NCI-H2081 treated with DMSO at 0.1 percent for 48 hours (cell line): ENCODE measurements at places on chromosomes 1 and 21.

GRCh38 chr1:59767119-59767518, 47.6 kb upstream of the HOOK1 start:
- no peak for DNase-seq

GRCh38 chr1:191022856-191023255, 545.2 kb upstream of the BRINP3 start:
- DNase-seq: no peak

- DNase-seq: no peak
Observed at GRCh38 chr1:196412326-196412725, 195.9 kb downstream of the KCNT2 start.

DNA sequence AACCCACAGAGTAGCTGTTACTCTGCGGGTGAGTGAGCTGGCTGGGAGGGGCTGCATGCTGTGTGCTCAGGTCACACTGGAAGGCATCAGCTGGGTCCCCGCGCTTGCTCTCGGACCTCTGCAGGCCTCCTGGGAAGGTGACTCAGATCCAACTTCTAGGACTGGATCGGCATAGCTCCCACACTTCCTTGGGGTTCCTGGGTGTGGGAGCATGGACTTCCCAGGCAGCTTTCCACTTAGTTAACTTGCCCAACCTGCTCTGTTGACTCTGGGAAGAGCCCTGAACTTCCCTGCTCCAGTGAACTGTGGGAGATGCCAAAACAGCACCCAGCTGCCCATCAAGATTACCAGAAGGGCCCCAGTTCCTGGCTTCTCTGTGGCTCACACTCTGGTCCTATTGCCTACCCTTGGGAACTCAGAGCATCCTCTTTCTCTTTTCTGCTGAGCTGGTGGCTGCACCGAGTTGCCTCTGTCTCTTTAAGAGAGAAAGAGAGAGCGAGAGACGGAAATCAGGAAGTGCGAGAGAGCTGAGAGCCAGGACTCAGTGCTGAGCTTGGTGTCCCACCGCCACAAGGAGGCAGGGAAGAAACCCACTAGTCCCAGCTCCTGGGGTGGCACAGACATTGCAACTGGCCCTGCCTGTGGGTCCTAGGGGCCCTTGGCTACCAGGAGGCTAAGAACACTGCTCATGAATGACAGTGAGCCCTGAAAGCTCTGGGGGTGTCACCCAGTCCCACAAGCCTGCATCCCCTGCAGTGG, at the start of gene IKBKE:
TSS of gene IKBKE (plus strand) at position 544 of the 759 bp plus-strand sequence. CDS start 2,752 bp downstream, outside the sequence.
- no peak for DNase-seq

GRCh38 chr1:68221980-68222373, 10.3 kb downstream of the WLS start:
- DNase-seq: no peak

DNA sequence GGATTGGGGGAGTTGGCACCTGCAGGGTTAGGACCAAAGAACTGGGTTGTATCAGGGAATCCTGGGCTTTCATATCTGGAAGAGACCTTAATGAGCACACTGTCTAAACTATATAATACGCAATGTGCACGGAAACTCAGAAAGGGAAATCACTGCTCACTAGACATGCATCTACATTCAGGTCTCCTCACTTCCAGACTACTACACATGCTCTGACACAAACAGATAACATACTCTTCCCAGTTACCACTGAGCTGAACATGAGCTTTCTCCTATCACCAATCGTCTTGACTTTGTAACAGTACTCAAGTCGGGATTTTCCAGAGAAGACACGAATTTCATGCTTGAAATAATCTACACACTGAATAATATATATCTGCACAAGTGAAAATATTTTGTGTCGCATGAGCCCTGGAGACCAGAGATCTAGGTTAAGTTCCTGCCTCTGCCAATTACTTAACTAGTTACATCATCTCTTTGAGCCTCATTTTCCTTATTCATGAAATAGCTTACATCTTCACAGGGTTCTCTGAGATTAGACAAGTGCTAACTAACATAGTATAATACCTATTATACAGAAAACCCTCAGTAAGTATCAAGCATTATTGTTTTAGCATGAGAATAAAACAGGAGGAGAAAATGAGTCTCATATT, 101.1 kb downstream of the JAK1 start:
- no peak for DNase-seq

GRCh38 chr1:181592255-181592859, 109.0 kb downstream of the CACNA1E start:
- no peak for DNase-seq

DNA sequence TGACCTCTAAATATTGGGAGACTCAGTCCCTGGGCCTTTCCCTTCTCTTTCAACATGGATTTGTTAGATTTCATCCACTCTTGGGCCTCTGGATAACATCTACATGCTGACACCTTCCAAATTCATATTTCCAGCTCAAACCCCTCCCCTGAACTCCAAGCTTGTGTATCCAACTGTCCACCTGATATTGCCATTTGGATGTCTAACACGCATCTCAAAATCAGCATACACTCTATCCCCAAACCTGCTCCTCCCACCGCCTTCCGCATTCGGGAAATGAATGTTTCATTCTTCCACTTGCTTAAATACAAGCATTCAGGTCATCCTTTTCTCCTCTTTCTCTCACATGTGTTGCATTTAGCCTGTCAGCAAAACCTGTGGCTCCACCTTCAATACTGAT, 17.5 kb upstream of the KAZN start:
- DNase-seq: no peak

DNA sequence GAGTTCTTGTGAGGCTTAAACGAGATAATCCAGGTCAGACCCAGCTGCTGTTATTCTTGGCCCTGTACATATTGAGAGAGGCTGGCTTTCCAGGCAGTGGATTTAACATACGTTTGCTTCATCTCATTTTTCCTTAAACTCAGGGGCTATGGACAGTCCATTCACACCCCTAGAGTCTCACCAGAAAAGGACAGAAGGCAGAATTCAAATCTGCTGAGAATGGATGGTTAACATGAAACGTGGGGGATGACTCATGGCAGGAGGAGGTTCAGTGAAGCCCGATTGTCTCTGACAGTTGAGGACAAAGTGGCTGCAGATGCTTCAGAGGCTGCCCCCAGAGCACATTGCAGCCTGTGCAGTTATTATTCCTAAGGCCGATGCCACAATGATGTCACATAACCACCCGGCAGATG, 39.5 kb downstream of the TGFB2 start:
- no peak for DNase-seq

GRCh38 chr21:45160198-45160597, 85.8 kb downstream of the ADARB1 start:
- DNase-seq: no peak

GRCh38 chr1:89910780-89911179, 84.1 kb upstream of the ZNF326 start:
- no peak for DNase-seq

DNA sequence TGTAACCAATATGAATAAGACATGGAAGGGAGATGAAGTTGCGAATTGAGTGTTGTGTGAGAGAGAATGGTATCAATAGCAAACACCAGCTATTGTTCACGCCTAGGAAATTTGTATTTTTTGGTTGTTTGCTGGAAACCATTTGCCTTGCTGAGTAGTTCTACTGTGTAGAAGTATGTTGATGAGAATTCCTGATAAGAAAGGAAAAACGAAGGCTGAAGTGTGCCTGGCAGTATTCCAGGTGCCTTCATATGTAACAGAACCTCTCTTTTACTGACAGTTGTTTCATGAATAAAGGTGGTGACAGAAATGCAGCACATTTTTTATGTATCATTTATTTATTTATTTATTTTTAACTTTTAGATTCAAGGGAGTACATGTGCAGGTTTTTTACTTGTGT, 79.5 kb downstream of the SDCCAG8 start:
- DNase-seq: no peak

GRCh38 chr1:105373681-105374080, 1624.0 kb downstream of the AMY1C start:
- DNase-seq: no peak

DNA sequence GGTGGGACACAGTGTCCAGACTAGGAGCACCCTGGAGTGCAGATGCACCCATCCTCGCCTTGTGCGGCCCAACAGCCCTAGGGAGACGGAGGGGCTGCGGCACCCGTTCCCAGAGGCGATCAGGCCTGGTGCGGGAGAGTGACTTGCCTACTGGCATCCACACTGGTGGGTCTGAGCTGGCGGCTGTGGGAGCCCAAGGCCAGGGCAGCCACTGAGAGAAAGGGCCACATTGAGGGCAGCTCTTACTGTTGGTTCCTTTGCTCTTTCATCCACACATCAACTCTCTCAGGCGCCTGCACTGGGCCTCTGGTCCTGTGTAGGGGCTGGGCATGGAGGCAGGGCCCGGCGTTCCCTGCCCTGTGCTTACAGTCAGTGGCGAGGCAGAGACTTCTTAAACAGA, 8.6 kb downstream of the PODN start:
- no peak for DNase-seq
